Upper lobe of left lung (tissue), 6 donors: ENCODE measurements at places on chromosomes 1 and 21.

DNA sequence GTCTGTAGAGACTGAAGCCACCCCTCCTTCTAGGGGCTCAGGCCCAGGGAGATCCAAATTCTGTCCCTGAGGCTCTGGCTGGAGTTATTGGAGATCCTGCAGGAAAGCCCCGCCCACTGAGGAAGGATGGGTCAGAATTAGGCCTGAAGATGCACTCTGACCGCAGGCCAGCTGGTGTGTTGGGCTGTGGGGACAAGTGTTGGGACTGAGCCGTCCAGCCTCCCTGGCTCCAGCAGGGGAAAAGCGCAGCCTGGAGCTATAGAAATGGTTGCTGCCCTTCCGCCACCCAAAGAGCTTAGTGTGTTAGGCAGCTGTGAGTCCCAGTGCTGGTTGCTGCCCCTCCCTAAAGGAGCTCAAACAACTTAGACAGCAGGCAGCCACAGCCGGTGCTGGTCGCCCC, 33.0 kb upstream of the PRRX1 start:
- DNase-seq = no peak

DNA sequence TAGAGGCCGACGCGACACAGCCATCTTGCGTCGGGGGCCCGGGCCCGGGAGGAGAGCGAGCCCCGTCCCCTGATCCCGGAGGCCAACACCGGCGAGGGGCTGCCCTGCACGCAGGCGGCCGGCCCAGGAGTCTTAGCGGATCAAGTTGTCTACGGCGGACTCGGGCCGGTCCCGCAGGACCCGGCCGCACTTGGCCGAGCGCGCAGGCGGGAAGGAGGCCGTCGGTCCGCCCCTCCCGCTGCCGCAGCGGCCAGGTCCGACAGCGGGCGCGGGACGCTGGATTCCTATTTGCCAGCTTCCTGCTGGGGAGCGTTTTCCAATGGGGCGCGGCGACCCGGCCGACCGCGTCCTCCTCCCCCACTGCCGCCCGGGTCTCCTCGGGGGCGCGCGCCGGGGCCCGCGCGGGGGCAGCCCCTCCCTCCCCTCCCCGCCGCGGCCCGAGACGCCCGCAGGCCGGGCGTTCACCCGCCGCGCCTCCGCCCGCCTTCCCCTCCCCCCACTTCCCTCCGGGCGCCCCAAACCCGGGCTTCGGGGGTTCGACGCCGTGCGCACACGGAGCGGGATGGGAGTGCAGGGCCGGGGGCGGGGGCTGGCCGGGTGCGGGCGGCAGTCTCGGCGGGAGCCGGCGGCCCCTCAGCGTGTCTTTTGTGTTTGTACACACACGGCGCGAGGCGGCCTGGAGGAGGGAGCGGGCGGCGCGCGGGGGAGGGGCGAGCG, 517 bp upstream of the H3-3A start:
- peak; percentile 85 for DNase-seq

- no peak for DNase-seq
Measured at GRCh38 chr1:105838071-105838470, 1218.4 kb upstream of the PRMT6 start.

- DNase-seq = peak; percentile 95
Measured at GRCh38 chr1:153568367-153569099, 2.9 kb upstream of the S100A2 start.

DNA sequence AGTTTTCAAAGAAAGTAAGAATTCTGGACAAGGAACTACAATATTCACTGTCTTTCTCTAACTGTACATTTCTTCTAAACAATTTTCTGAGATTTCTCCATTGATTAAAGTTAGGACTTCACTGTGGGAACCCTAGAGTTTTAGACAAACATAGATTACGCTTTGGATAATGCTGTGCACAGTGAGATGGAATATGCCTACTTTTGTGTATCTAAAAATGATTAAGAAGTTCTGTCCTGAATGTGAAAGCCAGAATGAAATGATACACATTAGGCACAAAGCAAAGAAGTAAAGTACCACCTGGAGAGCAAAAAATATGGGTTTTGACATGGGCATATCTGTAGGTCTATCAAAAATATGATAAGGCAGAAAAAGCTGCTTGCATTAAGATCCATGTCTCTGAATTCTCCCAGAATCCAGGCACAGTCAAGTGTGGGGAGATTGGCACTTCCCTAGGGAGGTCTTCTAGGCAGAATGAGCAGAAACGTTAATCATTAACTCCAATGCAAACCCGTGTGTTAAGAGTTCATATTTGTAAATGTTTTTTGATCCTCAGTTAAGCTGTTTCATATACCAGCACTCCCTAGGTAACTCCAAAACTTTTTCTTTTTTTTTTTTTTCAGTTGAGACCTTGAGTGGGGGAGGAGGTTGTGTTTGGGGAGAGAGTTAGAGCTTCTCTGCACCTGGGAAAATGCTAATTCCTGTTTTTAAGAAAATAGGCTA, 467.1 kb downstream of the LMO4 start:
- no peak for DNase-seq

DNA sequence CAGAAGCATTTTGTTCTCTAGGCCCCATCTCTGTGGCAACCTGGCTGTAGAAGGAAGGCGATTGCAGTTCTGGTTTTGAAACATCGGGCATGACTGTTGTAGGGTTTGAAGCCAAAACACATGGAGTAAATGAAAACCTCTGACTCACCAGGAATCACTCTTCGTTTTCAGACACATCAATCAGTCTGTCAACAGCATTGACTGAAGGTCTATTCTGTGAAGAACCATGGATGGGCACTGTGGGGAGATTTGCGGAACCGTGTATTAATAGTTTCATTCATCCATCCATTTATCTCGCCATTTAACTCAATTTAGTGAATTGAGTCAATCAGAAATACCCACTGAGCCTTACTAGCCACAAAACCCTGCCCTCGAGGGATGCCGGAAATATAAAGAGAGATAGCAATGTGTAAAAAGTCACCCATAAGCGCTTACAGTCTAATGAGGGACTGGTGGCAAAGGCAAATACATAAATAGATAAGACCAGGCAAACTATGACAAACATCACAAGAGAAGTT, 364.6 kb upstream of the PROX1 start:
- no peak for DNase-seq

DNA sequence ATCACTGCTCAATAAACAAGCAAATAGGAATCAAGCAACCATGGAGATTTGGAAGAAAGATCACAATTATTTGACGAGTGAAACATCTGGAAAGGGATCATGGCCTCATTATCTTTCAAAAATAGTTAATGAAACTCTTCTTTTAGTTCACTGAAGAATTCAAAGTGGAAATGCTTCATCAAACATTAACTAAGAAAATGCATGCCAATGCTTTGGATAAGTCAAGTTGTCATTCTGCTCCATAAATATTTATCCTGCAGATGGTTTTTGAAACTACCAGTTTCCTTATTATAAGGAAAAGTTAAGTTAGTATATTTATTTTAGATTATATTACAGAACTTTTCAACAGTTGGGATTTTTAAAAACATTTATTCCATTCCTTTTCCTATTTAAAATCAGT, 206.5 kb upstream of the ADGRL2 start:
- no peak for DNase-seq

- no peak for DNase-seq
Measured at GRCh38 chr1:190708418-190709057, 230.9 kb upstream of the BRINP3 start.
